ENCODE measurements at places on chromosomes 2 and 18.
A peak's percentile ranks its signal among the peaks of the same experiment; 100 is the strongest.

GRCh38 chr2:178016612-178017011, 56.0 kb downstream of the PDE11A start:
- DNase-seq = no peak

DNA sequence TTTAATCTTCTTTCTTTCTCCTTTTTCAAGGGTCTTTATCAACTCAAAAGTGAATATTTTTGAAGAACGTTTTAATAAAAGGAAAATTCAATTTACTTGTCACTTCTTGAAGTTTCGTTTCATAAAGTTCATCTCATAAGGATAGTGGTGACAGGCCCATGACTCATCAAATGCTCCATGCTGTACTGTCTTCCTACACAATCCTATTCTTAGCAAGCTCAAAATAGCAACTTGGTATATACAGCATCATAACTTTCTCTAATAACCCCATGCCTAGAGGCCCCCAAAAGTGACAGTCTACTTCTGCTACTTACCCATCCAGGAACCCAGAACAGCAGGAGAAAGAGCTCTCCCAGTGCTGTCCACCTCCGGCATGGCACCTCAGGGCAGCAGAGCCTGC, 7.7 kb downstream of the FBXO15 start:
- no peak for DNase-seq

DNA sequence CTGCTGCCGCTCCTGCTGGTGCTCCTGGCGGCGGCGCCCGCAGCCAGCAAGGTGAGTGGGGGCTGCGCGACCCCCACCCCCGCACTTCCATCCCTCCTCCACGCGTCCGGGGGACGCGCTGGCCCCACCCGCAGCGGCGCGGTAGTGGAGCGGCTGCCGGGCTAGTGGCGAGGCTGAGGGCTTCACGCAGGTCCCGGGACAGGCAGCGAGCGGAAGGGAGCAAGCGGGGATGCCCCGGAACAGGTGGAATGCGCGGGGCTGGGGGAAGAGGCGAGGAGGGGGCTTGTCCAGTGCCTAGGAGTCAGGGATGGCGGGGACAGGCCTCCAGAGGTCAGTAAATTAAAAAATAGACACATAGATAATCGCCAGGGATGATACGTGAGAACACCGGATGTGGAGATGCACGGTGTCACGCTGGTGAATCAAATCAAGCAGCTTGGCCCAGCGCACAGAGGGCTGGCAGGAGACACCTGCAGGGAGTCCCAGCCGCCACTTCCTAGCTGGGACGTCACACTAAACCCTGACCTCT, 403 bp downstream of the COL4A3 start:
- DNase-seq = no peak

- DNase-seq = no peak
These were observed 18.9 kb upstream of the DPP4 start for GRCh38 chr2:162092658-162093556.

GRCh38 chr18:37657493-37657892, 91.9 kb upstream of the CELF4 start:
- DNase-seq = no peak

DNA sequence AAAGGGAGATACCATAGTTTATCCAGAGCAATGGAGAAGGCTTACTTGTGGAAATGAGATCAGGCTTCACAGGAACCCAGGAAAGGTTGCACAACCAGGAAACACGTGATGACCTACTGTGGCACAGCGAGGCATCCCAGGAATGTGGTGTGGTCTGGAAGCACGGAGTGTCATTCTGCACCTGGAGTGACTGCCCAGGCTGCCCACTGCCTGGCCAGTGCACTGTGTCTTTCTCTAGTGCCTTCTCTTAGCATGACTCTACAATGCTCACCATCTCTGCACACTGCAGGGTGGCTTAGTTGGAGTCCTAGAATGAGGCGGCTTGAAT, 48.9 kb downstream of the CHST9 start:
- DNase-seq = no peak

GRCh38 chr2:215149894-215150293, 11.5 kb upstream of the ABCA12 start:
- no peak for DNase-seq

DNA sequence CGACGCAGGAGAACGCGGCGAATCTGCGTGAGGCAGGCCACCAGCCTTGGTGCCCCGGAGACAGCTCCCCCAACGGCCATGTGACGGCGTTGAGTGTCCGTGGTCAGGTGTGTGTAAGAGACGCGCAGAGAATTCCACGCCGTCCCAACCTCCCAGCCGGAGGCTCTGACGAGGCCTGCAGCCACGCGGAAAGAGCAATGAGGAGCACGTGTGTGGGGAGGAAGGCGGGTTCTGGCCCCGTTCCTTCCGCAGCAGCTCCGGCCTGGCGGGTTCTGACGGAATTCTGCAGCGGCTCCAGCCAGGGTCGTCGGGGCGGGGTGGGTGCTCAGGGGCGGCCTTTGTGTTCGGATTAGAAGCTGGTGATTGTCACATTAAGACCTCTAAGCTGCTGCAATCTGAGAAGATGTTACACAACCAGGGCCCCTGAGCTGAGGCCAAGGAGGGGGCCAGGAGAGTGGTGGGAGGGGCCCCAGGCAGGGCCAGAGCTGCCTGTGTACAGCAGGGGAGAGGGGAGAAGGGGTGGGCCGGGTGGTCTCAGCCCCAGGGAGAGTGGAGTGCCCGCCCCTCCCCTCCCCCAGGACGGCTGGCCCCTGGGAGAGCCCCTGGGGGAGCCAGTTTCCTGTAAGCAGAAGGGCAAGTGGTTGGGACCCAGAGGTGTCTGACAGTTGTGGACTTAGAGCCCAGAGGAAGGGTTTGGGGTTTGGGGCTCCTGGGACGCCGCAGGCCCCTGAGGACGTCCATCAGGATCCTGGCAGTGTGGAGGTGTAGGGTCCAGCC, 5.1 kb upstream of the GAL3ST2 start:
- DNase-seq = no peak

DNA sequence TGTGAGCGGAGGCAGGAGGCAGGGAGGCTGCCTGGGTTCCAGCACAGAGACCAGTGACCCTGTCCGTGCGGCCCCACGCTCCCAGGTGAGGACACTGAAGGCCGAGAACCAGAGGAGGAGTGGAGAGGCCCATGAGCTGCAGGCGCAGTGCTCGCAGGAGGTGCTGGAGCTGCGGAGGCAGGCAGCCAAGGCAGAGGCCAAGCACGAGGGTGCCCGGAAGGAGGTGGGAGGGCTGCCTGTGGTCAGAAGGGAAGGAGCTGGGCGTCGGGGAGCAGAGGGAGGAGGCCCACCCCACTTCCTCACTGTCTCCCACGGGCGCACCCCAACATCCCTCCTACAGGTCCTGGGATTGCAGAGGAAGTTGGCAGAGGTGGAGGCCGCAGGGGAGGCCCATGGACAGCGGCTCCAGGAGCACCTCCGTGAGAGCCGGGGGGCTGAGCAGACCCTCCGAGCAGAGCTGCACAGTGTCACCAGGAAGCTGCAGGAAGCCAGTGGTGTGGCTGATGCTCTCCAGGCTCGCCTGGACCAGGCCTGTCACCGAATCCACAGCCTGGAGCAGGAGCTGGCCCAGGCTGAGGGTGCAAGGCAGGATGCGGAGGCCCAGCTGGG, 33.0 kb upstream of the SNED1 start:
- no peak for DNase-seq

GRCh38 chr2:237752761-237753165, 45.8 kb upstream of the RBM44 start:
- no peak for DNase-seq

DNA sequence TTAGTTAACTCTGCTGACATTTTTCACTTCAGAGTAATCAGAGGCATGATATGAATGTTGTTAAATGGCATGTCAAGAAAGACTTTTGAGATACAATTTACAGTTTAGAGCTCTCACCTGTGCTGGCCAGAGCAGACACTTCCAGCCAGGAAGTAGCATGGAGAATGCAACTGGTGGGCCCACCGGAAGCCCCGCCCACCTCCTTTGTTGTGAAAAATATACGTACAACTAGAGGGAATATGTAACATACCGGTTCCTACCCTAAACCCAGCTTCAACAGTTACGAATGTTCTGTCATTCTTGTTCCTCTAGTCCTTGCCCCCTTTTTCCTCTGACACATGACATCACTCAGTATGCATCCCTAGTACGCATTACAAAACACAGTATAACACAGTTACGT, 70.2 kb upstream of the ITM2C start:
- no peak for DNase-seq

- no peak for DNase-seq
These were observed 108.3 kb downstream of the SPP2 start for GRCh38 chr2:234158812-234159211.

DNA sequence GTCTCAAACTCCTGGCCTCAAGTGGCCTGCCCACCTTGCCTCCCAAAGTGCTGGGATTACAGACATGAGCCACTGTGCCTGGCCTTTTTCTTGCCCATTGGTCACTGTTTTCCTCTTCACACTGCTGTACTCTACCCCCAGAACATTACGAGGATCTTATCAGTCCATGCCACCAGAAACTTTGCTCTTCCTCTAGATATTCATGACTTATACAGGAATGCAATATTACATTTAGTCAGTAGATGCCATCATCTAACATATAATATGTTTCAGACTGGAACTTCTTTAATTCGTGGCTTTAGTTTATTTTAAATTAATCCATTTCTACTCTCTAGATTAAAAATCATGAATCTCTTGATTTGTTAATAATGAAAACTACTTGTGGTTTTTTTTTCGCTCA, 135.5 kb downstream of the COMMD1 start:
- DNase-seq = no peak

DNA sequence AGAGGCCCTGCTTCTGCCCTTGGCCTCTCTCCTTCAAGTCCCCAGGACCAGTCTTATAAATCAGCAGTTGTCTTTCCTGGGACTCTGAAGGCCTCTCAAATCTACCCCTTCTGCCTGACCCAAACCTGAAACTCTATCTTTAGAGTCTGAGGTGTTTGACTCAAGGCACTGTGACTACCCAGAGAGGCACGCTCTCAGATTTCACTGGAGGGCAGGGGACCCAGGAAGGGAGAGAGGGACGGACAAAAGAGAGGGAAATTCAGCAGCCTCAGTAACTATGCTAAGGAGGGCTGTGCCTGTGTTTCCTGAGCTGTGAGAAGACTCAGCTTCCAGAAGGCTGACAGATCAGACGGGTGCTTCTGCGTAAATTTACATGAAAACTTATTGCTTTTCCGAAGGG, 217.8 kb downstream of the HAUS1 start:
- DNase-seq = no peak

DNA sequence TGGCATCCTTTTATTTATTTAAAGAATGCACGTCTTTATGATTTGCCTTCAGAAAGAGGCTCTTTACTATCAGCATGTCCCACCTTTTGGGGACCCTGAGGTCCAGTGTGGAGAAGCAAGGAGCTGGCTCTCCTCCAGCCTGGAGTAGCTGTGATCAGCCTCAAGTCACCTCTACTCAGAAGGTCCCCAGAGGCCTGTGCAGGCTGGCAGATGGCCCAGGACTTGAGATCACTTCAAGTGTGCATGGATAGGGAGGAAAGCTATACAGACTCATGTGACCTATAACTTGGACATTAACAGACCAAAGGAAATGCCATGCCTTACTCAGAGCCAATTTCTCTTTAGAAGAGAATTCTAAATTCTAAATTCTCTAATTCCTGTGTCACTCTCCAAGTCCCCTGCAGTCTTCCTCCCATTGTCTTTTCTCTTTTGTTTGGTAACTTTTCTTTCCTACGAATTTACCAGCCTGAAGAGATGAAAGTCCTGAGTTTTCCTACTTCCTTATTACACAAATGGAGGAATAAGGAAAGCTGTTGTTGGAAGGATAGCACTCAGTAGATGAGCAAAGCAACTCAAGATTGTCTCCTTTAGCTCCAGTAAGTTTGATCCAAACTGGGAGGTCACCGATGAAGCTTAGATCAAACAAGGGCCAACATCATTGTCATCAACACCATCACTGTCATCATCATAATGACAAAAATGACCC, 163.9 kb downstream of the GFPT1 start:
- DNase-seq = no peak

GRCh38 chr2:218071218-218071937, 2.3 kb downstream of the RUFY4 start:
- no peak for DNase-seq

DNA sequence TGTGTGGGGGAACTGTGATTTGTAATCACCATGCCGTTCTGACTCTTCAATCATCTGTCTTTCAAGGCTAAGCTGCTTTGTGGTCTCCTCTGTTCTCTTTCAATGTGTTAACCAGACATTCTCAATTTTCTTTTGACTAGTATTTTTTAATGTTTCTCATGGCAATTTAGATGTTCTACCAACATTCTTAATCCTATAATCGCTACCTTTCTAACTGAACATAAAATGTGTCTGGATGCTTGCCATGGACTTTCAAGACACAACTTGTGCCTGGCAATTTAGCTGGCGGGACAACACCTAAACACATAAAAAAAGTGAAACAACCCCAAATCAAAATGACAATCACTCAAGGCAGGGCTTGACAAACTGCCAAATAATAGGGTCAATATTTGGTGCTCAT, 135.0 kb upstream of the ACKR3 start:
- DNase-seq = no peak

DNA sequence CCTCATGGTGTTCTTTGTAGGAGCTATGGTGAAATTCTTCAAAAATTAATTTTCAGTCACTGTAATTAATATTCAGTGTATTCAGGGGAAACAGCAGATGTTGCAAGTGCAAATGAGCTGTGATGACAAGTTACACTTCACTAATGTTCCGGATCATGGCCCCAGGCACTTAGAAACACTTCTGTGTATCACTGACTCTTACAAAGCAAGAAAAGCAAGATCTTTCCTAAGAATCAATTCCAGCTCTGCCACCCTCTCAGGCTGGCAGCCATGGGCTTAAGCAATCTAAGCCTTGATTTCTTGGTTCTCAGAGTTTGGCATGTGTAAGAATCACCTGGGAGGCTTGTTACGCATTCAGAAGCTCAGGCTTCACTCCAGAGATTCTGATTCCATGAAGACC, 78.0 kb downstream of the MARCHF4 start:
- DNase-seq = no peak

GRCh38 chr2:232689152-232689910, 7.8 kb upstream of the GIGYF2 start:
- no peak for DNase-seq

- peak; percentile 4 for DNase-seq
These were observed 1.3 kb upstream of the ACKR3 start for GRCh38 chr2:236568068-236568921.

- DNase-seq = no peak
These were observed 17.9 kb downstream of the LAMA3 start for GRCh38 chr18:23706971-23707640.

GRCh38 chr2:154709215-154709614, 10.7 kb downstream of the KCNJ3 start:
- no peak for DNase-seq

DNA sequence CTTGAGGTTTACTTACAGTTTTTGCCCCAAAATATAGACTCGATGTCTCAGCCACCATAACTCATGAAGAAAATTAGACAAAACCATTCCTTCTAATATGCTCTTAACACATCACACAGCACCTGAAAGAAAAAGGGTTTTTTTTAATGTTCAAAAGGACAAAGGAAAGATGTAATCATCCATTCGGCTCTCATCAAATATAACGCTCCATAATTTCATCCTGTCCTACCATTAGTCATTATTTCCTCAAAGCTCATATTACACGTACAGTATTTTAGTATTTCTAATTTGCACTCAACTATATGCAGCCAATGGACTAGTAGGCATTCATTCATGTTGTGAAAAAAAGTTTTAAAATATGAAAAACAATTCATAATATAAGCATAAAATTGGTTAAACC, 24.8 kb downstream of the ESCO1 start:
- no peak for DNase-seq

- no peak for DNase-seq
These were observed 771.7 kb downstream of the CPS1 start for GRCh38 chr2:211328126-211328525.
